ENCODE measurements at places on chromosomes 16 and 17.
A peak's percentile ranks its signal among the peaks of the same experiment; 100 is the strongest.

DNA sequence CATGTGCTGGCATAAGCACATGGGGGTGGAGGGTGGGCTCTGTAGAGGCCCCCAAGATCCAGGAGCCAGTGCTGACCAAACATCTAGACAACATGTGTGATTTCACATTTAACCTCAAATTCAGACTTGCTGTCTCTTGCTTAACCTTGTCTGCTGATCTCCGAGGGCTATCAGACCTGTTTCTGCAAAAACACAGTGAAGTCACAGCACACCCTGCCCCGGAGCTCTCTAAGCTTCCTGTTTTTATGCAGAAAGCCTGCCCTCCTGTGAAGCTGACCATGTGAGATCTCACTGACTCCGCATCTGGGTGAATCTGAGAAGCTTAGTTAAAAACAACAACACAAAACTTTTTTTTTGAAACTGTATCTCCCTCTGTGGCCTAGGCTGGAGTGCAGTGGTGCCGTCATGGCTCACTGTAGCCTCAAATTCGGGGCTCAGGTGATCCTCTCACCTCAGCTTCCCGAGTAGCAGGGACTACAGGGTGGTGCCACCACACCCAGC, 6.6 kb upstream of the DPEP2 start:
- peak overlapping the region; percentile 60 for H3K4me3 ChIP-seq
- H3K36me3 ChIP-seq: no peaks in the 10 kb centered on the region
- no peaks in the 10 kb centered on the region for H3K27me3 ChIP-seq
- peak; percentile 31 for DNase-seq

DNA sequence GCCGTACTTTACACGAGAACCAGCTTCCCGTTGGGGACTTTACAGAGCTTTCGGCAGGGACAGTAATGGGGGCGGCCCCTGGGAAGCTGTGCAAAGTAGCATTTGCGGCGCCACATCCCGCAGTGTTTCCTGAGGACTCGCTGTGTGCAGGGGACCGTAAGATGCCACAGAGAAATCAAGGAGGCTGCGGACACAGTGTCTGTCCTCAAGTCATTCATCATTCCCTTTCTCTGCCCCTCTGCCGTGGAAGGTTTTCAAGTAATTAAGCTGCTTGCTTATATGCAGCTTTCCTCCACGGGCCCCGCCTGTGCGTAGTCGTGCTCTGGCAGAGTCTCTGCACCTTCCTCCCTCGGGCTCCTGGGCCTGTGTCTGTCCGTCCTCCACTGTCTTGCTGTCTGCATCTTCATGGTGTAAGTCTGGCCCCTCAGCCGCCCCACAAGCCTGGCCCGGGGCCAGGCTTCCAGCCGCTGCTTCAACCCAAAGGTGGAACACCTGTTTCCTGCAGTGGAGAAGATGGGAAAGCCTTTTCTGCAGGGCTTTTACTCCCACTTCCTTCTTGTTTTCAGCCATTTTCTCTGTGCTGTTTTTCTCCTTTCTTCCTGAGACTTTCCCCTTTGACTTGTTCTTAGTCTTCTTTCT, 216.9 kb upstream of the CHMP6 start:
- H3K36me3 ChIP-seq: peaks cover 34% of the 10 kb centered on the region
- DNase-seq: no peak
- H3K27ac ChIP-seq: peak overlapping the region; percentile 90
- H3K27me3 ChIP-seq: no peaks in the 10 kb centered on the region

- no peak for DNase-seq
- no peaks in the 10 kb centered on the region for H3K4me1 ChIP-seq
- no peak overlapping the region for H3K27ac ChIP-seq
- H3K36me3 ChIP-seq: no peaks in the 10 kb centered on the region
- H3K27me3 ChIP-seq: no peaks in the 10 kb centered on the region
These were observed 1017.1 kb upstream of the EEF2KMT start for GRCh38 chr16:6114691-6115090.

- no peaks in the 10 kb centered on the region for H3K36me3 ChIP-seq
- H3K4me3 ChIP-seq: no peak overlapping the region
- peaks cover 4% of the 10 kb centered on the region for H3K4me1 ChIP-seq
- no peak overlapping the region for H3K27ac ChIP-seq
These were observed 90.3 kb downstream of the RAB11FIP4 start for GRCh38 chr17:31481783-31482081.

- peaks cover 2% of the 10 kb centered on the region for H3K36me3 ChIP-seq
- peaks cover 5% of the 10 kb centered on the region for H3K4me1 ChIP-seq
- no peak overlapping the region for H3K4me3 ChIP-seq
- peaks cover 28% of the 10 kb centered on the region for H3K27me3 ChIP-seq
These were observed 57.6 kb upstream of the LHX1 start for GRCh38 chr17:36879624-36880131.

GRCh38 chr16:69199382-69199781, 12.4 kb downstream of the SNTB2 start:
- H3K27ac ChIP-seq: no peak overlapping the region
- no peaks in the 10 kb centered on the region for H3K4me1 ChIP-seq
- DNase-seq: no peak
- H3K36me3 ChIP-seq: no peaks in the 10 kb centered on the region
- no peak overlapping the region for H3K4me3 ChIP-seq
- no peaks in the 10 kb centered on the region for H3K27me3 ChIP-seq

GRCh38 chr17:1005361-1005946, 8.5 kb downstream of the TIMM22 start:
- H3K27ac ChIP-seq: peak overlapping the region; percentile 84
- H3K4me1 ChIP-seq: peaks cover 11% of the 10 kb centered on the region
- peak overlapping the region; percentile 55 for H3K4me3 ChIP-seq

Measured in stimulated activated naive B cell treated with anti-CD40 and anti-IgM and Interleukin-4, amounts not matched to agents 10 μg/mL and 1 μg/mL and 100 μg/mL, for 72 hours (primary cell).